ENCODE measurements at places on chromosomes 16 and 17.

GRCh38 chr17:60720763-60721531, 43.3 kb downstream of the BCAS3 start:
- DNase-seq = peak; percentile 68

DNA sequence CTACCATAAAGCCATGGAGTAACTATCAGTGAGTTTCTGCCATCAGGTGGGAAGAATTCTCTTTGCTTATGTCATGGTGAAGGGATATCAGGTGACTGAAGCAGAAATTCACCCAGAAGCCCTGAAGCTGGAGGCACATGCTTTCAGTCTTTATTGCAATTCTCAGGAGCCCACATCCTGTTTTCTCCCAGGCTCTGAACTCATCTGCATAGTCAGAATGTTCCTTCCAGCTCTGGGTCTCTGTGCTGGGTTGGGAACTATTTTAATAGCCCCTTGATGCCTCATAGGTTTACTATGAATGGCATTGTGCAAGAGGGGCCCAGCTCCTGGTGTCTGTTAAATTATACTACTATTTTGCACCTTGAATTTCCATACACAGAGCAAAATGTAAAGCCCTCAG, 198.4 kb upstream of the SOX9 start:
- no peak for DNase-seq

DNA sequence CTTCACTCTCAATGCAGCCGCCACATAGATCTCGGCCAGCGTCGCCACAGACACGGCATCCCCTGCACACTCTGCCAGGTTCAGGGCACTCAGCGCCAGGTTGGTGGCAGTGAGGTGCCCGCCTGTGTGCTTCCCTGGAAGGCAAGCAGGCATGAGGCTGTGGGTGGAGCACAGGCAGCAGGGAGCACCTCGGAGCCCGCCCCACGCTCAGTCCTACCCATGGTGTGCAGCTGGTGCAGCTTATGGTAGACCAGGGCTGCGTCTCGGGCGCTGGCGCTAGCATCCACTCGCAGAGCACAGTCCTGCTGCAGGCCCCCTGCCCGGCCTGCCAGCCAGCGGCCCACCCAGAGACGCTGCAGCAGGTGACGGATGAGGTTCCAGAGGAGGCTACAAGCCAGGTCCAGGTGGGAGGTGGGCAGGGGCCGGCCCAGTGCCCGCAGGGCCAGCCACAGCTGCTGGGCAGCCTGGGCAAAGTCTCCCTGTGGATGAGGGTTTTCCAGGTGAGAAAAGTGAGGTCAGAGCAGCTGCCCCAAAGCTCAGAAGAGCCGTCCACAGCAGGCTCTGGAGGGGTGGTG, 20.5 kb downstream of the SREBF1 start:
- no peak for DNase-seq

DNA sequence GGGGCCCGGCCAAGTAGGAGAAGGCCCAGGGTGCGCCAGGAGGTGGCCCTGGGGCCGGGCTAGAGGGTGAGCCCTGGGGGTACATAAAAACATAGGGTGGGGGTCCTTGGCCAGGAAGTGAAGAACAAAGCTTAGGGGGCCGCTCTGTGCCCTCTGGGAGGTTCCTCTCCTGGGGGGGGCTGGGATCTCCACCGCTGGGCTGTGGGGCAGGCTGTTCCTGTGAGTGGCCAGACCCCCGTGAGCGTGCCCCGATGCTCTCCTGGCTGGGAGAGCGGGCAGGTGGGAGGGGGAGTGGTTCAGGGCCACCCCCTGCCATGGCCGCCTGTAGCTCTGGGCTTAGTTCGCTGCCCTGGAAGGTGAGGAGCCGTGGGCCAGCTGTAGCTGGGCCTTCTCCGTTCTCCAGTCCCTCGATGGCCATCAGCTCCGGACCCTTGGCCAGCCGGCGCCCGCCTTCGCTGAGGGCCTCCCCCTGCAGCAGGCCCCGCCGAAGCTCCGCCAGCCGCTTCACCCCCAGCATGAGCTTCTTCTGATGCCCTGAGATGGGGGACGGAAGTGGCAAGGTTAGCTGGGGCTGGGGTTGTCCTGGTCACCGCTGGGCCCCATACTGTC, 12.5 kb downstream of the CASKIN2 start:
- DNase-seq = no peak

- no peak for DNase-seq
These were observed 9.0 kb downstream of the C17orf99 start for GRCh38 chr17:78154903-78155811.

DNA sequence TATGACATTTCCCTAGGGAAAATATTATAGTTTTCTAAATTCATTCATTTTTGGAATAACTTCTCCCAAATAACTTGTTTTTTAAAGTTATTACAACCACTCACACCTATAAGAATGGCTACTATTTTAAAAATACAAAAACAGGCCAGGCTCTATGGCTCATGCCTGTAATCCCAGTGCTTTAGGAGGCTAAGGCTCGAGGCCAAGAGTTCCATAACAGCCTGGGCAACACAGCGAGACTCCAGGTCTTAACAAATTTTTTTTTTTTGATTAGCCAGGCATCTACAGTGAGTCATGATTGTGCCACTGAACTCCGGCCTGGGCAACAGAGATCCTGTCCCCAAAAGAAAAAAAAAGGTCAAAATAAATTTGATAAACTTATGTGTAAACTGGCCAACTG, 43.6 kb upstream of the YPEL2 start:
- no peak for DNase-seq

- no peak for DNase-seq
These were observed 7.9 kb downstream of the HIRIP3 start for GRCh38 chr16:29987371-29988085.

DNA sequence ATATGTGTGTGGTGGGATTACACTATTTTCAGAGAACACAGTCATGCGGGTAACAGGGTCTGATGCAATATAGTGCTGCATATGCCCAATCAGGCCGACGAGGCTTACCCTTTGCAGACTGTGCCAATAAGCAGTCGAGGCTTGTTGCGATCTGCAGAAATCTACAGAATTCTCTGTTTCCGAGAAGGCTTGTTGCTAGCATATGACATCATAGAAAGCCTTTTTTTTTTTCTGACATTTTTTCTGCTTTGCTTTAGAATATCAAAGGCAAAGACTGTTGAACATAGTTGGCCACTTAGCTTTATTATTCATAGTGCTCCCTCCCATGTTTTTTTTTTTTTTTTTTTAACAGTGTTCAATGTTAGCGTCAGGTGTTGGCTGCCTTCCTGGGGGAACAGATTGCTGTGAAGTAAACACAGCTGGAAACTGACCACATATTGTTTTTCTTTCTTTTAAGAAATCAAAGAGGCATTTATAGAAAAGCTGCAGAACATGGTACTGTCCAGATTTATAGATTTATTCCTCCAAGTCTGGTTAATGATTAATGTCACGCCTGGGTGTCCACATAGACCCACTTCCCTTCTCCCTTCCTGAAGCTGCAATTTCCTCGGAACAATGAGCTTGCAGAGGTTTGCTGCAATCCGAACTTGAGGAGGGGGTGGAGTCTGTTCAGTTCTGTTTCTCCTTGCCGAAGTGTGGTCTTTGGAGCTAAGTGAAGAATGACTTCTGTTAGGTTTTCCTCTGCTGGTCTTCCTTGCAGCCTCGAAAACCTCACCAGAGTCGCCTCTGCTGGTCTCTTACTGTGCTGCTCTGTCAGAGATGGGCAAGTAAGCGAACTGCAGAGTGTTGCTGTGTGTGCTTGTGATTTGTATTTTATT, 87.3 kb downstream of the MAP2K6 start:
- peak; percentile 63 for DNase-seq

DNA sequence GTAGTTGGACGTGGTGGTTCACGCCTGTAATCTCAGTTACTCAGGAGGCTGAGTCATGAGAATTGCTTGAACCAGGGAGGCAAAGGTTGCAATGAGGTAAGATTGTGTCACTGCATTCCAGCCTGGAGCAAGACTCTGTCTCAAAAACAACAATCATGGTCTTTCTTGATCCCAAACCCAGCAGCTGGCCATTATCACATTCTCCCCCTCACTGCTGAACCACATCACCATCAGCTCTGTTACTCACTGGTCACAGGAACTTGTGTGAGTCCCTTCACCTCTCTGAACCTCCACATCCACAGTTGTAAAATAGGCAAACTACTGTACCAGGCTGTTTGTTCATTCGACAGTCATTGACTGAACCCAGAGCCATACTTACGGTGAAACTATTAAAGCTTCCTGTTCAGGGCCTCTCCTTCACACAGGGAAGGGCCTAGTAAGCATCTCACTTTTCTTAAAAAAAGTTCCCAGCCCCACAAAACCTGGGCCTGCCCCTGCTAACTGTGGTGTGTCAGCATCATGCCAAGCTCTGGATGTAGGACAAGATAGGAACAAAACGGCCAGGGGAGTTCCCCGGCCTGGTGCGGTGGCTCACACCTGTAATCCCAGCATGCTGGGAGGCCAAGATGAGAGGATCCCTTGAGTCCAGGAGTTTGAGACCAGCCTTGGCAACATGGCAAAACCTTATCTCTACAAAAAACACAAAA, 104.7 kb downstream of the COPRS start:
- DNase-seq = no peak

DNA sequence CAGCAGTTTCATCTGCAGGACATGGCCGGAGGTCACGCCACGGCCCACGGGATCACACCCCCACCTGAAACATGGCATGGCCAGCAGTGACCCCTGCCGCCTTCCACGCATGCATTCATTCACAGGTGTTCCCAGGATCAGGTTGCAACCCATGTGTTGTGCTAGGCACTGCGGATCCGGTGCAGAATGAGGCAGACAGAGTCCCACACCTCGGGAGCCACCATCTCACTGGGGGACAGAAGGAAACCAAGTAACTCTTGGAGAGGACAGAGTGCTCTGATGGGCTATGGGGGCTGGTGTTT, 4.3 kb upstream of the MSRB1 start:
- DNase-seq = no peak

GRCh38 chr16:2149630-2150417, 1.4 kb downstream of the RAB26 start:
- DNase-seq = no peak

DNA sequence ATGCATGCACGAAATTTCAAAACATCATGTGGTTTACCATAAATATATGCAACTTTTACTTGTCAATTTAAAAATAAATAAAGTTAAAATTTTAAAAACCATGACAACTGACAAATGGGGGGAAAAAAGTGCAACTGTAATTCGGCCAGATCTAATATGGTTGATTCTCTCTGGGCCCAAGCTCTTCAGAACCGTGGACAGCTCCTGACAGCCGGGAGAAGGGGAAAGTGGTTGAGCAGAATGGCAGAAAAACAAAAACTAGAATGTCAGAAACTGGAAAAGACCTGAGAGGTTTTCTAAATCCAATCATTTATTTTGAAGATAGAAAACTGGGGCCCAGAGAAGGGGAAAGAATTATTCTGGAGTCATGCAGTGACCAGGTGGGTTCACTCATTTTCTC, 126.6 kb downstream of the TMEM132E start:
- DNase-seq = no peak

GRCh38 chr16:10669791-10670190, 24.9 kb downstream of the TEKT5 start:
- no peak for DNase-seq

- DNase-seq = no peak
These were observed 5.3 kb upstream of the NF1 start for GRCh38 chr17:31089471-31089870.

DNA sequence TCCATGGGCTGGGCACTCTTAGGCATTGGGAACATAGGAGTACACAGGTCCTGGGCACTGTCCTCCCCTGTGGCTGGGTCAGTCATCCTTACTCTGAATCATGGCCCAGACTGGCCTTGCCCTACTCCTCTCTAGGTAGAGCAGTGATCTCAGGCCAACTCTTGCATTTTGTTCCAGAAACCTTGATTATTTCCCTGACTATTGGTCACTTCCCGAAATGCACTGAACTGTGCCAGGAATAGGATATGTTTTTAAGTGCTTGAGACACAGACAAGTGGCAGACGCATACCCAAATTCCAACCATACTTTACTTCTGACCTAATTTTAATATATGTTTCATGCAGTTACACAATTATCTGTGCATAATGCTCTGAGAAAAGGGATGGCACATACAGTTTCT, 10.3 kb downstream of the KRABD2 start:
- no peak for DNase-seq

- DNase-seq = no peak
These were observed 184.6 kb downstream of the TMEM132E start for GRCh38 chr17:34763728-34764665.

GRCh38 chr16:27281243-27281642, 12.7 kb upstream of the NSMCE1 start:
- no peak for DNase-seq

- DNase-seq = no peak
These were observed 284.0 kb downstream of the SEC14L1 start for GRCh38 chr17:77424585-77425344.
